ENCODE measurements at places on chromosomes 1 and 21. TPM values are rescaled to one million over a fixed set of nuclear protein-coding genes. Genes with fewer than 3 reads are reported as not detected.

DNA sequence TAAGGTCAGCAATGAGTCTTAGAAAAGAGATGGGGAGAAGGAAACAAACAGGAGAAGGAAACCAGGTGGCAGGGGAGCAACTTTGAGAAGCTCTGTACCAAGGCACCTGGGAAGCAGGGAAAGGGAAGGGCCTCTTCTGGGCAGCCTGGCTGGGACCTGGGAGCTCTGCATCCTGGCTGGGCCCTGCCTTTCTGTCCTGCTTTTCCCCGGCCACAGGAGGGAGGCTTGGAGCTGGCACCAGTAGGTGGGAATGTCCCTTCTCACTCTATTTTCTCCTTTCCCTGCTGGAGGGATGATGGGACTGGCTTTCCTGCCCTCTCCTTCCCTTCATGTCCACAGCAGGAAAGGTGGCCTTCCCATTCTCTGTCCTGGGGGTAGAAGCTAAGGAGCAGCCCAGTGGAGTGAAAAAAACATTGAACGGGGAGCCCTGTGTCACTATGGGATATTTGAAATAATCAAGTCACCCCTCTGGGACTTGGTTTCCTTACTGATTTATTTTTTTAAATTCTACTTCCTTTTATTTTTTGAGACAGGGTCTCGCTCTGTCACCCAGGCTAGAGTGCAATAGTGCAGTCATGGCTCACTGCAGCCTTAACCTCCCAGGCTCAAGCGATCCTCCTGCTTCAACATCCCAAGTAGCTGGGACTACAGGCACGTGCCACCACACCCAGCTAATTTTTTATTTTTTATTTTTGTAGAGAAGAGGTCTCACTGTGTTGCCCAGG, 5.1 kb upstream of the NES start:
- peaks cover 53% of the 10 kb centered on the region for H3K27me3 ChIP-seq
- no peak overlapping the region for H3K27ac ChIP-seq
- H3K4me3 ChIP-seq: no peak overlapping the region
- peaks cover 6% of the 10 kb centered on the region for H3K4me1 ChIP-seq

RCSD1 gene
- total RNA-seq: not detected

NPPA gene
- total RNA-seq: not detected

DNA sequence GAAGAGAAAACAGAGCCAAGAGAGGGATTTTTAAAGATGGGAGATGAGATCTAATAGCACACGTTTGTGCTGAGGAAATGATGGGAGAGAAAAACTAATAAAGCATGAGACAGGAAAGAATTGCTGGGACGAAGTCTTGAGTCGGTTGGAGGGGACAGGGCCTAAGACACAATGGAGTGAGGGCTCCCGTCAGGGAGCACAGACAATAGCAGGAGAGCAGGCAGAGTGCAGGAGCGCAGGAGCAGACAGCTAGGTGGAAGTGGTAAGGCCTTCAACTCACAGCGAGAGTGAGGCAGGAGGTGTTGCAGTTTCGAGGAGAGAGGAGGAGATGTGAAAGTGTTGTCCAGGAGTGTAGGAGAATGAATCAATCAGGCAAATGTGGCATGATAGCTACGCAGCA, 59.9 kb upstream of the SOX13 start:
- H3K4me1 ChIP-seq: no peaks in the 10 kb centered on the region
- H3K27me3 ChIP-seq: no peaks in the 10 kb centered on the region
- H3K4me3 ChIP-seq: no peak overlapping the region
- H3K27ac ChIP-seq: no peak overlapping the region
- H3K36me3 ChIP-seq: no peaks in the 10 kb centered on the region

GRCh38 chr1:116754198-116754977, at the start of gene CD2:
TSS of gene CD2 (plus strand) at chr1:116754430. CDS start at chr1:116754493, 63 bp downstream.
- no peaks in the 10 kb centered on the region for H3K27me3 ChIP-seq
- H3K36me3 ChIP-seq: no peaks in the 10 kb centered on the region

GRCh38 chr1:53896635-53897229, 2.7 kb downstream of the DIO1 start:
- H3K27me3 ChIP-seq: no peaks in the 10 kb centered on the region
- no peak overlapping the region for H3K4me3 ChIP-seq
- no peaks in the 10 kb centered on the region for H3K36me3 ChIP-seq
- H3K4me1 ChIP-seq: no peaks in the 10 kb centered on the region
